ENCODE measurements at places on chromosomes 16 and 17.

DNA sequence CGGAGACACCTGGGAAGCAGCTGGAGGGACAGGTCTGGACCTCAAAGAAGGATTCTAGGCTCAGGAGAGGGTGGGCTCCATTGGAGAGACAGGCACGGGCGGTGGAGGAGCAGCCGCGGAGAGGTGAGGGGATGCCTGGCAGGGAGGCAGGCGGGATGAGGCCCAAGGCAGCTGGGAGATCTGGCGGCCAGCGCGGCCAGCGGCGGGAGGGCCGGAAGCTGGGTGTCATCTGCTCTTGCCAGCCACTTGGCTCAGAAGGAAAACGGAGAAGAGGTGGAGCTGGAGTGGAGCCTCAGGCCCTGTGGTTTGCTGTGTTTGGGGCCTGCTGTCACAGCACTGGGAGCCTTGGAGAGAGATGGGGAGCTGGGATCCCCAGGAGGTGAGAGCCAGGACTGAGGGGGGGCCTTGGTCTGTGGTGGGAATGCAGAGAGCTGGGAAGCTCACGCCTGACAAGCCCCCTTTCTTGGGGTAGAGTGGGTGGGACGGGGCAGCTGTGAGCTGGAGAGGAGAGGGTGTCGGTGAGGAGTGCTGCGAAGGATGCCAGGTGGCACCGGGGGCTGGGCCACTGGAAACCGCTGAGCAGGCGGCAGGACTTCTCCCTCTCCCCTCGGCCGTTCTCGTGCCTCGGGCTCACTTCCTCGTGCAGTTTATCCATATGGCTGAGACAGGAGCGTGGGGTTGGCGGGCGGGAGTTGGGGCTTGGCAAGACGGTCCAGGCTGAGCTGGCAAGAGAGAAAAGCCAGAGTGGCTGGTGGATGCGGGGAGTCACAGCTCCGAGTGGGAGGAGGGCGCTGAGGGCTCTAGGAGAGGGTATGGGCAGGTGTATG lies 8.0 kb downstream of the TBC1D24 start:
- peak; percentile 73 for DNase-seq

DNA sequence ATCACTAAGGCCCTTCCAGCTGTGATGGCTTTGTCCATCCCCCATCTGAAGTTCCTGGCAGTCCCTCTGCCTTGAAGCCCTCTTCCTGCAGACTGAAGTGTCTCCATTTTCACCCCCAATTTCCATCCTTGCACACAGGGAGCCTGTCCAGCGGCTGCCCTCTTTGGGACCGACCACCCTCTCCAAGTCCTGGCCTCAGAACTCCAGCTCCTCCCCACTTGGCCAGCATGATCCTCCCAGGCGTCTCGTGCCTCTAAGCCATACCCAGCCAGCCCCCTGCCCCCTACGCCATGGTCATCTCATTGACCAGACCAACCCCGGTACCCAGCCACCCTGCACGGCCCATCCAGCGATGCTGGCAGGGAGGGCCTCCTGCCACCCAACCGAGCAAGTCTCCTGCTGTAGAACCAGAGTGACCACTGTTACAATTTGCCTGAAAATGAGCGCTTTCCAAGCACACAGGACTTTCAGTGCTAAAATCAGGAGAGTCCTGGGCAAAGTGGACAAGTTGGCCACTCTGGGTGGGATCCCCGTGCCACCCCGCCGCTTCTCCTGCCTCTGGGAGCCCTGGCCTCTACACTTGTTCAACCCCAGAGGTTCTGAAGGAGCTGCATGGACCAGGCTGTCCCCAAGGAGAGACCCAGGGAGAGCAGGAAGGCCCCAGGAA lies 362.0 kb downstream of the SEC14L1 start:
- DNase-seq = no peak

- DNase-seq = no peak
Measured at GRCh38 chr16:964356-965035, 6.3 kb downstream of the LMF1 start.

- DNase-seq = no peak
Measured at GRCh38 chr17:1933875-1934715, 91.0 kb downstream of the RTN4RL1 start.

- DNase-seq = no peak
Measured at GRCh38 chr17:43515656-43516055, 30.5 kb downstream of the ETV4 start.

DNA sequence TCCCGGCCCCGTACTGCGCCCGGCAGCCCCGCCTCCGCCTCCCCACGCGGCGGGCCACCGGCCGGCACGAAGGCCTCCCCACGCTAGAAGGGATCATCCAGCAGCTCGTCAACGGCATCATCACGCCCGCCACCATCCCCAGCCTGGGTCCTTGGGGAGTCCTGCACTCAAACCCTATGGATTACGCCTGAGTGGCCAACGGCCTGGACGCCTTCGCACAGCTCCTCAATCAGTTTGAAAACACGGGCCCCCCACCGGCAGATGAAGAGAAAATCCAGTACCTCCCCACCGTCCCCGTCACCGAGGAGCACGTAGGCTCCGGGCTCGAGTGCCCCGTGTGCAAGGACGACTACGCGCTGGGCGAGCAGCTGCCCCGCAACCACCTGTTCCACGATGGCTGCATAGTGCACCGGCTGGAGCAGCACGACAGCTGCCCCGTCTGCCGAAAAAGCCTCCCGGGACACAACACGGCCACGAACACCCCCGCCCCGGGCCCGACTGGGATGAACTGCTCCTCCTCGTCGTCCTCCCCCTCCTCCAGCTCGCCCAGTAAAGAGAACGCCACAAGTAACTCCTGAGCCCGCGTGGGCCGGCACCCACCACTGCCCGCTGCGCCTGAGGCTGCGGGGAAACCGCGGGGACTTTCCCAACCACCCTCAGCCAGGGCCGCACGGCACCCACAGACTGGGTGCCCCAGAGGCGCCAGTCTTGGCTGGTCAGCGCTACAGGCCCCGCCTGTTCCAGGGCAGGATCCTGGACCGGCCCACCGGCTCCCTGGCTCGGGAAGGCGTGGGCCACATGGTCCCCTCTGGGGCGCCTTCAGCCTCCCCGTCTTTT lies 39.0 kb upstream of the AKAP1 start:
- peak; percentile 97 for DNase-seq

DNA sequence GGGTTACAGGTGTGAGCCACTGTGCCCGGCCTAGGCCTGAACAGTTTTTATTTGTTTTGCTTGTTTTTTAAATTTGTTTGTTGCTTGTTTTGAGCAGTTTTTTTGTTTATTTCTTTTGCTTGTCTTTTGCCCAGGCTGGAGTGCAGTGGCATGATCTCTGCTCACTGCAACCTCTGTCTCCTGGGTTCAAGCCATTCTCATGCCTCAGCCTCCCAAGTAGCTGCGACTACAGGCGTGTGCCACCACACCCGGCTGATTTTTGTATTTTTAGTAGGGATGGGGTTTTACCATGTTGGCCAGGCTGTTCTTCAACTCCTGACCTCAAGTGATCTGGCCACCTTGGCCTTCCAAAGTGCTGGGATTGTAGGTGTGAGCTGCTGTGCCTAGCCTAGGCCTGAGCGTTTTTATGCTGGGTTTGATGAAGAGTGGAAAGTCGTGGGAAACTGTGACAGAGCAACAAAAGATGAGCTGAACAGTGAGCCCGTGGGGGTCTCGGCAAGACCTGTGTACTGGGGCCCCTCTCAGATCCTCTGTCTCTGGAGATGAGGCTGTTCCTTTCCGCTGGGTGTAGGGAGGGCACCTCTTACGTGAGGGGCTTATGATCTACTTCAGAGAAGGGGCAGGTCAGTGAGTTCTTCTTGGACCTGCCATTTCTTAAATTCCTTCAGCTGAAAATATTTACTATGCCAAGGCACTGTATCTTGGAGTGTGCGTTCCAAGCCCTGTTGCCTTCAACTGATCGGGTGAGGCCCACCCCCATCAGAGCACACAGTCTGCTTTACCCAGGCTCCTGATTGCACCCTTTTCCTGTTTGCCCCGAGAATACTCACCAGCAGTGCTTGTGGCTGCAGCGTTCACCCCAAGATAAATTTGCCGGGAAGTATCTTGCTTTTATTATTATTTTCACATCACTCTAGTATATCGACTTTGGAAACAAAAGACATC lies 322.1 kb downstream of the SEC14L1 start:
- no peak for DNase-seq

- no peak for DNase-seq
Measured at GRCh38 chr17:7886227-7887037, 2.2 kb upstream of the CHD3 start.

- DNase-seq = no peak
Measured at GRCh38 chr17:78704594-78704993, 77.5 kb downstream of the CYTH1 start.

- no peak for DNase-seq
Measured at GRCh38 chr17:44960691-44961090, 7.4 kb downstream of the C1QL1 start.

DNA sequence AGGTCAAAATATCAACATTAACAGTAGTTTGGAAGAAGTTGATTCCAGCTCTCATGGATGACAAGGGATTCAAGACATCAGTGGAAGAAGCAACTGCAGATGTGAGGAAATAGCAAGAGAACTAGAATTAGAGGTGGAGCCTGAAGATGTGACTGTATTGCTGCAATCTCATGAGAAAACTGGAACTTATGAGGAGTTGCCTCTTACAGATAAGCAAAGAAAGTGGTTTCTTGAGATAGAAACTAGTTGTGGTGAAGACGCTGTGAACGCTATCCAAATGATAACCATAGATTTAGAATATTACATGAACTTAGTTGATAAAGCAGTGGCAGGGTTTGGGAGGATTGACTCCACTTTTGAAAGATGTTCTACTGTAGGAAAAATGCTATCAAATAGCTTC lies 67.8 kb downstream of the GOSR1 start:
- no peak for DNase-seq

GRCh38 chr17:81491181-81491581 lies 21.4 kb downstream of the ACTG1 start:
- DNase-seq = no peak

- peak; percentile 21 for DNase-seq
Measured at GRCh38 chr16:88560714-88561484, 9.3 kb upstream of the ZC3H18 start.

GRCh38 chr17:62907961-62908360 lies 58.1 kb upstream of the TANC2 start:
- no peak for DNase-seq

DNA sequence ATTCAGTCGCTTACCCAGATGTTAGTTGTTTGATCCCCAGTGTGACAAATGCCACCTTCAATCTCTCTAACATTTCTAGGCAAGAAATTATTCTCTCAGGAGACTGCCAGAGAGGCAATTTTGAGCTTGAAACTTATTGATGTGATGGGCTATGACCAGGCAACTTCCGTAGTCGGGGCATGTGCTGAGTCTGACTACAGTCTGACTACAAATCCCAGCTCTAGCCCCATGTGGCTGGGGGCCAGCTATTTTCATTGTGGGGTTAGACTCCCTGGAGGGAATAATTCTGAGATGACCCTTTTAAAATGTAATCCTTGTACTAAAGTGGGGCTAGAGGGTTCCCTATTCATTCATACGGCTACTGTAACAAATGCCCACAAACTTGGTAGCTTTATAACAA lies 65.9 kb downstream of the RBFOX1 start:
- DNase-seq = no peak

- peak; percentile 30 for DNase-seq
Measured at GRCh38 chr17:66431910-66432309, 129.5 kb downstream of the PRKCA start.

GRCh38 chr17:38761612-38762011 lies 9.1 kb downstream of the PSMB3 start:
- DNase-seq = peak; percentile 47

DNA sequence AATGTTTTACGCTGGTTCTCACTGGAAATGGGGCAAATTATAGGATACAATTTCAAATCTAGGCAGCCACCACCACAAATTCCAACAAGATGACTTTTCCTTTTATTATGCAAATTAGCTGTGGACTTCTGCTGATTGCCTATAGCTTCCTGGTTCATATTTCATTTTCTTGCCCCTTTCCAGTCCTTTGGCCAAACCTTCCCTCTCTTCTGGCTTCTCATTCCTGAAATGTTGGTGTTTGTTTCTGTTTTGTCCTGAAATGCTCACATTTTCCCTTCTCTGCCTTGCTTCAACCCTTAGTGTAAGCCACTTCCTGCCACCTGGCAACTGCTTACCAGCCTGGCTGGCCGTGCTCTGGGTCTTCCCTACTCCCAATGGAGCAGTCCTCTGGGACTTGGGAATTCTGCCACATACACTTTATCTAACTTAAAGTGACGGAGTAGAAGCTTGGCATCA lies 14.0 kb downstream of the PRSS54 start:
- no peak for DNase-seq

- no peak for DNase-seq
Measured at GRCh38 chr17:17831208-17832031, 5.4 kb downstream of the SREBF1 start.

GRCh38 chr17:4167786-4168185 lies 24.8 kb downstream of the CYB5D2 start:
- DNase-seq = peak; percentile 29

Data from suppressor macrophage treated with lipopolysaccharide for 1 hour (primary cell).